ENCODE measurements at places on chromosomes 2 and 18. TPM values are rescaled to one million over a fixed set of nuclear protein-coding genes. Genes with fewer than 3 reads are reported as not detected.

DNA sequence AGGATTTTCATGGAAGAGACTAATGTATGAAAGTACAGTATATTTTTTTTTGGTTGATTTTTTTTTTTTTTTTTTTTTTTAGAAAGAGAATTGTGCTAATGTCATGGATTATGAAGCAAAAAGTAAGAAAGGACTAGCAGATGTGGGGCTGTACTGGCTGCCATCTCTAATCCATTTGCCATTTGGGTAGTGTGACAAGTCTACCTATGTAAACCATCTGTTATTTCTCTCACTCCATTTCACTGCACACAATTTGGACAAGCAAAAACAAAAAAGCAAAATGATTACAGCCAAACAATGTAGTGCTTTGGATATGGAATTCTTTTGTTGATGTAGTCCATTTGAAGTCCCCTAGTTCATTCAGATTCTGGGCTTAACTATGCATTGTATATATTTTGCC is 1355.4 kb downstream of the LRP1B start:
- no peak for DNase-seq

GRCh38 chr2:238848976-238849853 is 1.3 kb downstream of the TWIST2 start:
- no peak for DNase-seq

DNA sequence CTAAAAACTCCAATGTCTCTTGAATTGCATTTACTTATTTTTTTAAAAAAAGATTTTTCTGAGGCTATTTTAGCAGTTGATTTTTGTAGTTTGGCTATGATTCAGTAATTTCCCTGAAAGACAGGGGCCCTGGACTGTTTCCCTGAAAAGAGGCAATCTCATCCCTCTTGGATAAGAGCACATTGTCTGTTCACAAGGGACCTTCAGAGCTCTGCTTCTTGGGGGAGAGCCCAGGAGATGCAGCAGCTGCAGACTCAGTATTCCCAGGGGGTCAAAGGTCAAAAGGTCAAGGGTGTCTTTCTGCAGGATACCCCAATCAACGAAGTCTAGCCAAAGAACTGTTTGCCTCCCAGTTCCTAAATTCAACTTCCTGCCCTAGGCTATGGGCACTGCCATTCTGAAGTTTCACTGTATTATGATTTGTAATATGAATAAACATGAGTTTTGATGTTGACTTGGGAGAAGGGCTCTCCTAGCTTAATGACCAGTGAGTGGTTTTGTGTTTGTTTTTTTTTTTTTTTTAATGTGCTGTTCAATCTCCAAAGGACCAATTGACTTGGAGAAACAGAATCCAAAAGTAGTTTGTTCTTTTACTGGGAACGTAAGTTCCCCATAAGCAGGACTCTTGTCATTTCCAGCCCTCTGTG is 157.0 kb upstream of the SERPINE2 start:
- DNase-seq = peak; percentile 28

- no peak for DNase-seq
Measured at GRCh38 chr2:102690012-102690411, 70.7 kb downstream of the SLC9A2 start.

- no peak for DNase-seq
Measured at GRCh38 chr2:31411771-31412170, 2.8 kb downstream of the XDH start.

DNA sequence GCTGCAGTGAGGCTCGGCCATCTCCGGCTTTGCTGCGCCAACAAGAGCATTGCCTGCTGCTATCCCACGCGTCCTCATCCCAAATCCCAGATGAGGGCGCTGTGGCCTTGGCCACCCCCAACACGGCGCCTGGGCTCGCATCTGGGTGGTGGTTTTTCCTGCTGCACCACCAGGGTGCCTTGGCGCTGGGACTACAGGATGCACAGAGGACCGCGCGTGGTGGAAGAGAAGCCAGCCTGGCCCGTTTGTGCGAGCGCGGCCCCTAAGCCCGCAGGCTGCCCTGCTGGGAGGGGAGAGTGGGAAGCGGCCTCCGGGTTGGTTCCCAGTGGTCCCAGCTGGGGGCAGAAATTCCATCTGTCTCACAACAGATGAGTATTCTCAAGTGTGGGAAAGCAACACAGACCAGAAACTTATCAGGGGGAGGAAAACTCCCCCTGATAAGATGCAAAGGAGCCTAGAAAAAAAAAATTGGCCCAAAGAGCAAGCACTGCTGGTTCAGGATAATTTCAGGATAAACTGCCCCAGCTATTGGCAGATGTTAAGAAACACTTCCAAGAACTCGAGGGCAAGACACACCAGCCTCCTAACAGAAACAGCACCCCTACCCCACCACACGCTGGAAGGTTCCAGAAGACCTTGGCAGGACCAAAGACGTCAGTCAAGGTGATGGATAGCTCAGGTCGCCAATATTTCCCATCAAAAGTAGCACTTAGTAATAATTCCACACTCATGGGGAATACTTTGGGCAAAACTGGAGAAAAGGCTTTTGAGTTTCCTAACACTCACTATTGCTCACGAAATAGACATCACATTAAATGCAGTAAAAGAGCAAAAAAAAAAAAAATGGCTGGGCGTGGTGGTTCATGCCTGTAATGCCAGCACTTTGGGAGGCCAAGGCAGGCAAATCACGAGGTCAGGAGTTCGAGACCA is 152.1 kb downstream of the PXDN start:
- peak; percentile 79 for DNase-seq

DNA sequence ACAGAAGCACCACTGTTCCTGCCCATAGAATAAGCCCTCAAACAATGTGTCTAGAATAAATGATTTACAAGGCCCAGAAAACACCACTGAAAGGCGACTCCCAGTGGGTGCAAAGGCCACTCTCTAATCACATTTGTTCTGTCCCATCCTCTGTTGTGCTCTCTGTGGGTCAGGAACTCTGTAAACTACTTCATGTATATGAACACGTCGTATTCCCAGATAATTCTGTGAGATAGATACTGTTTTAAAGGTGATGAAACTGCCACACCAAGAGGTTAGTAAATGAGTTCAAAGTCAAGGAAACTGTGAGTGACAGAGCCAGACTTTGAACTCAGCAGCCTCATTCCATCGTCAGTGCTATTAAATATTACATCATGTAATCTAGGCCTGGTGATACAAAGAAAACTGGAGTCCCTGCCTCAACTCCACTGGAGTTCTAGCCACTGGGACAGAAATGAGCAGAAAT is 269.7 kb upstream of the DCC start:
- no peak for DNase-seq

- no peak for DNase-seq
Measured at GRCh38 chr2:237227592-237228280, 142.0 kb downstream of the COPS8 start.

GRCh38 chr2:43524177-43524965 is 71.5 kb downstream of the THADA start:
- peak; percentile 52 for DNase-seq

GRCh38 chr2:233456934-233457333 is 102.6 kb downstream of the DGKD start:
- no peak for DNase-seq

DNA sequence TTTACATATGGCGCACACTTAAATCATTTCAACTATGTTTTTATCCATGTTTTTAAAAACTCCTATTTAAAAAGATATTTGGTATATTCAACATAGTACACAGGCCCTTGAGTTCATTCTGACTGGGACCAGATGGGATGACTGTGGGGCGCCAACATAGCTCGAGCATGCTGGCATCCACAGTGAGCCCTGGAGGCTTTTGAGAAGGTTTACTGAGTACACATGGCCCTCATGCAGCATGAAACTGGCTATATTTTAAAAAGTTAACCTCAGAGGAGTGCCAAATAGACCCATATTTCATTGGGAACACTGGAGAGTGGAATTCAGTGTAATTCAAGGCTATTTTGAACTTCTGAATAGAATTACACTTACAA is 83.6 kb downstream of the CCDC85A start:
- no peak for DNase-seq

Gene LINC00305
- 0.97 TPM for total RNA-seq

Gene SLC14A1
- total RNA-seq = 0.95 TPM

Gene SLC38A11
- 2.2 TPM for total RNA-seq

Gene PDE11A
- not detected for total RNA-seq

Gene SERTAD2
- 10.6 TPM for total RNA-seq

Gene ITGAV
- 99.1 TPM for total RNA-seq

Gene WDR54
- 16.3 TPM for total RNA-seq

Measured in uterus (tissue), 4 donors.